DMS 273 treated with DMSO at 0.1 percent for 48 hours (cell line): ENCODE measurements at places on chromosomes 1 and 21.

- DNase-seq, result no peak
Measured at GRCh38 chr1:183289051-183289496, 103.0 kb downstream of the LAMC2 start.

- no peak for DNase-seq
Measured at GRCh38 chr1:233316473-233316872, 11.1 kb upstream of the MAP3K21 start.

GRCh38 chr1:174702011-174702410 is 254.2 kb downstream of the GPR52 start:
- no peak for DNase-seq

- DNase-seq, result no peak
Measured at GRCh38 chr1:219088778-219089557, 84.7 kb upstream of the LYPLAL1 start.

DNA sequence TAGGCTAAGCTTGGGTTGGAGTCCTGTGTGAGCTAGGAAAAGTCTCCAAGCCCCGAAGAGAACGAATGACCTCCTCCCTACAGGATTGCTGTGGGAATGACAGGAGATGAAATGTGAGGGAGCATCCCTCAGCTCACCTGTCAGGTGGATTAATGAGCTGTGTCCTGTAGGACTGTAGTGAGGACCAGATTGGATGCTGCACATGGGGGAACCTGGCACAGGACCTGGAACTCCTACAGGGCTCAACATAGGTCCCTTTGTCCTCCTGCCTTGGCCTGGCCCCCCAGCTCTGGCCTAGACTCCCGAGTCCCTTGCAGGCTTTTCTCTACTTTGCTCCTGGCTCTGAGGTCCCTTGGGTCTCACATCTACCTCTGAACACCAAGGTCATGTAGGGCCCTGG is 155.7 kb downstream of the PTPRU start:
- DNase-seq, result no peak

GRCh38 chr1:53583021-53583867 is 124.0 kb downstream of the DMRTB1 start:
- DNase-seq, result no peak

DNA sequence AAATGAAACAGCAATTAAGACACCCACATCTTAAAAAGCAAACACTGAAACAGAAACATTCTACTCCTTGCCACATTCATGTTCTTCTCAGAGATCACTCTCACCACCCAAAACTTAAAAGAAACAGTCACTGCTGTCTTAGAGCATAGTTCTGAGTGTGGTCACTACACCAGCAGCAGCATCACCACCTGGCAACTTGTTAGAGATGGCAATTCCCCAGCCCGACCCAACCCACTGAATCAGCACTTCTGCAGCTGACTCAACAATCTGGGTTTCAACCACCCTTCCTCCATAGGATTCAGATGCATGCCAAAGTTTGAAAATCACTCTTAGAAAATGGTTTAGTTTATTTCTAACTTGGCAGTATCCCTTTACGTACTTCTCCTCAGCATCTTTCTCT is 126.1 kb downstream of the CDC42BPA start:
- DNase-seq, result no peak

DNA sequence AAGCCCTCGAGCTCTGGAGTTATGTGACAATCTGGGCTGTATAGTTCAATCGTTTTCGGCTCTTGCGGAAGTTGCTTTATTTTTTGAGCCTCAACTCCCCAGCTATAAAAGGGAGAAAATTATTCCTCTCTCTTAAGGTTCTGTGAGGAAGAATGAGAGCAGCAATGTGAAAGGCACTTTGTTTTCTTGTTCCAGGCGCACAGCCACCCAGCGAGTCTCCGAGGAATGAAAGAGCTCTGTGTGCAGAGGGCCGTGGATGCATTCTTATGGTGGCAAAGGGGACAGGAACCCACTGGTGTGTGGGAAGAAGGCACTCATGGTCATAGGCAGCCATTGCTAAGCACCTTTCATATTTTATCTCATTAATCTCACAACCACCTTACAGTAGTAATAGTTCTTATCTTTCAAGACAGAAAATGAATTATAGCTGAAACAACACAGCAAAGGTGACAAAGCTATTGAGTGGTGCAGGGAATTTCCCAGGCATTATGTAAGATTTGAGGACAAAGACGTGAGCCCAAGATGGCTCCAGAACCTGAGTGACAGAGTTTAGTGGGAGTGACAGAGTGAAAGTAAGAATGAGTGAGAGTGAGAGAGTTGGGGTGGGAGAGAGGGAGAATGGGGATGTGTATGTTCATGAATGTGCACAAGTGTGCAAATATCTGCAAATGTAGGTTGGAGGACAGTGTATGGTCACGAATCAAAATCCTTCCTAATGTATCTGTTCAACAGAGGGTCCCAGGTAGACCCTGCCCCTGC is 9.4 kb downstream of the CYP2J2 start:
- DNase-seq, result no peak

DNA sequence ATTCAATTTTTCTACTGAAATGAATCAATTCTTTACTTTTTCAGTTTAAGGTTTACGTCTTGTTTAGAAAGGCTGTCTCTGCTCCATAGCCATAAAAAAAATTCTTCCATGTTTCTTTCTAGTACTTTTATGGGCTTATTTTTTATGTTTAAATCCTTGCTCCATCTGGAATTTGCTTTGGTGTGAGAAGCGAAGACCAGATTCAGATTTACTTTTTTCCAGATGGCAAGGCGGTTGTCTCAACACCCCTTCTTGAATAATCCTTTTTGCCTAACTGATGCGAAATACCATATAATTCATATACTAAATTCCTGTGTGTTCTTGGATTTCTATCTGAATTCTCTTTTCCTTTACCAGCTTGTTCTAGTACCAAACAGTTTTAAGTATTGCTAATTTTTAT is 101.5 kb downstream of the C1orf94 start:
- no peak for DNase-seq

GRCh38 chr1:109377698-109378097 is 20.0 kb downstream of the SORT1 start:
- no peak for DNase-seq

- no peak for DNase-seq
Measured at GRCh38 chr1:37865348-37866120, 6.1 kb upstream of the MTF1 start.

- DNase-seq, result no peak
Measured at GRCh38 chr1:42937141-42937696, 21.4 kb downstream of the SLC2A1 start.

DNA sequence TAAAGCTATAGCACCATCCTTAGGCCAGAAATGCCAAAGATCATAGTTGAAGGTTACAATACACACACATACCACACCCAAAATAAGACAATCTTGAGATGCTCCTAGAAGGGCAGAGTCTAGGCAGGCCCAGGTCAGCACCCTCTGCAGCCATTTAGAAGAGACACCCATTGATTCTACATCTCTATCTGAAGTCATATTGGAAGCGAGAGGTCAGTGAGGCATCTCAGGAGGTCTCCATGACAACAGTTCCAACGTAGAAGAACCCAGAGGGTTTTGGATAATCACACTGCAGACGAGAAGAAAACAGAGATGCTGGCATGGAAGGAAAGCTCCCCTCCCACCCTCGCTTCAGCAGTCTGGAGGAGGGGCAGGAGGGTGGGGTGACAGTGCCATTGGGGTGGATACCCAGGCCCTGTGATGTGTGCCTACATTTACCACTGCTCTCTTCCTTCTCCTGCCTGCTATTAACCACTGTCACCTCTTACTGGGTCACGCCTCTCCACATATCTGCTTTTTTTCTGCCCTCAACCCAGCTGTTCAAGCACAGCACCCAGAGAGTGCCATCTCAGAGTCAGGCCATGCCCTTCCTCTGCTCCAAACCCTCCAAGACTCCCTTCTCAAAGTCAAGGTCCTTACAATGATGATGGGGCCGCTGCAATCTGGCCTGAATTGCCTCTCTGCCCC is 6.2 kb downstream of the TMCO4 start:
- no peak for DNase-seq

- DNase-seq, result no peak
Measured at GRCh38 chr1:116679091-116679827, 11.7 kb upstream of the IGSF3 start.

GRCh38 chr1:154342836-154343472 is 17.6 kb downstream of the ATP8B2 start:
- DNase-seq, result no peak

GRCh38 chr21:25732091-25732760 is 2.5 kb downstream of the ATP5PF start:
- DNase-seq, result no peak

GRCh38 chr1:87045761-87046304 is 131.4 kb downstream of the HS2ST1 start:
- DNase-seq, result no peak

- DNase-seq, result no peak
Measured at GRCh38 chr1:58447886-58448285, 98.6 kb downstream of the OMA1 start.

GRCh38 chr1:8847990-8848389 is 30.5 kb downstream of the ENO1 start:
- DNase-seq, result no peak

- no peak for DNase-seq
Measured at GRCh38 chr1:9014475-9015375, 11.5 kb downstream of the SLC2A7 start.

DNA sequence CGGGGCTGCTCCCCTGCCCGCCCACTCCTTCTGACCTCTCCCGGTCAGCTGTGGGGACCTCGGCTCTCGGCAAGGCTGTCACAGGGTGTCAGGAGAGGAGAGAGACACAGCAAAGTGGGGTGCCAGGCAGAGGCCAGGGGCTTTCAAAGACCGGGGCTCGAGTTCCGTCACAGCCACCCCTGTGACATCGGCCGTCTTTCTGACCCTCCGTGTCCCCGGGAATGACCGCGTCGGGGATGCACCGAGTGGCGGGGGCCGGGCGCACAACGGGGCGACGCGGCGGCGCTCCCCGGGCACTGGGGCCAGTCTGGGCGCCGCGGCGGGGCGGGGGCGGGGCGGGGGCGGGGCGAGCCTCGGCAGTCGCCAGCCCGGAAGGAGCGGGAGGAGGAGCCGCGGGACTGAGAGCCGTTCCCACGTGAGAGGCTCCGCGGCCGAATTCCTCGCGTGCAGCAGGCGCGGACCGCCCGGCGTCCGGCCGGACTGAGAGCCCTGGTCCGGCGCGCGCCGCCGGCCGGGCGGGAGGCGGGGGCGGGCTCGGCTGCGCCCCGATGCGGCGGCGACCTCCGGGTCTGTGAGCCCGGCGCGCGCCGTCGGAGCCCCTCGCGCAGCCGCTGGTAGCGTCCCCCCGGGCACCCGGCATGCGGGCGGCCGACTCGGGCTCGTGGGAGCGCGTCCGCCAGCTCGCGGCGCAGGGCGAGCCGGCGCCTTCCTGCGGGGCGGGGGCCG is 229.7 kb upstream of the TMEM51 start:
- no peak for DNase-seq

DNA sequence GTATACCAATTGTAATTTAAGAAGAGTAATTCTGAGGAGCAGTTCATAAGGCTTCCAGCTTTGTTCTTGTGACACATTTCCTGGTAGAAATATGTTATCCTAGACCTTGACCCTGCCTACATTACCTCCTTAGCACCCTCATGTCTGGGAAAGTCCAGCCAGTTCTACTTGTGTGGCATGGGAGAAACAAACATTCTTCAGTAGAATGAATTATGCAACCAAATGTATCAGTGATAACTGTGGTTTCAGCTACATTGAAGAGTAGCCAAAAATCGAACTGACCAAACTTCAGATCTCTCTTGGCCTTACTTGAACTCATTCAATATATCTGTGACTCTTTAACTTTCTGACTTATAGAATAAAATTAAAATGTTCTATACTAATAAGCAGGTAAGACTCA is 308.1 kb upstream of the LYPLAL1 start:
- no peak for DNase-seq

DNA sequence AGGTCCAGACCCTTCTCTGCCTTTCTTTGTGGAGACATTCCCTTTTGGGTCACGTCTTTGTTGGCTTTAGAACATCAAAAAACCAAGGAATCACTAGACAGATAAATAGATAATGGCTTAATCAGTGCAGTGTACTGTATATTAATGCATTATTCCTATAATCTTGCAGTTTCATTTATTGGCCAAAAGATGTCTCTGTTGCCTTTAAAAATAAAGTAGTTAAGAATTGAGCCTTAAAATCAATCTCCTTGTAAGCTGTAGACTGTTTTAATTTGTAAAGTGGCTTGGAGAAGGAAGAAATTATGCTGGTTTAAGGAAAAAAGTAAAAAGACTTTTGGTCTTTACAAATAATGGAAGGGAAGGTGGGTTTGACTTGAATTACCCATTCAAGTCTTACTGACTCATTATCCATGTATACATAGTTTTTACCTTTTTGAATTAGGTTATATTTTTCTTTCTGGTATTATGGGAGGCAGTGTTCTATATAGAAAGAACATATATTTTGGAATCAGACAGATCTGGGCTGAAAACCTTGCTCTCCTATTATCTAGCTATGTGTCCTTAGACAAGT is 84.6 kb downstream of the VPS13D start:
- DNase-seq, result peak; percentile 13

- no peak for DNase-seq
Measured at GRCh38 chr1:79499541-79499940, 493.0 kb upstream of the ADGRL4 start.

GRCh38 chr1:38656726-38657125 is 202.8 kb downstream of the RRAGC start:
- DNase-seq, result peak; percentile 98

GRCh38 chr1:34786521-34787325 is 5.7 kb downstream of the GJB3 start:
- peak; percentile 38 for DNase-seq
